Caudate nucleus (tissue), 63 donors: ENCODE measurements at places on chromosomes 1 and 21.

DNA sequence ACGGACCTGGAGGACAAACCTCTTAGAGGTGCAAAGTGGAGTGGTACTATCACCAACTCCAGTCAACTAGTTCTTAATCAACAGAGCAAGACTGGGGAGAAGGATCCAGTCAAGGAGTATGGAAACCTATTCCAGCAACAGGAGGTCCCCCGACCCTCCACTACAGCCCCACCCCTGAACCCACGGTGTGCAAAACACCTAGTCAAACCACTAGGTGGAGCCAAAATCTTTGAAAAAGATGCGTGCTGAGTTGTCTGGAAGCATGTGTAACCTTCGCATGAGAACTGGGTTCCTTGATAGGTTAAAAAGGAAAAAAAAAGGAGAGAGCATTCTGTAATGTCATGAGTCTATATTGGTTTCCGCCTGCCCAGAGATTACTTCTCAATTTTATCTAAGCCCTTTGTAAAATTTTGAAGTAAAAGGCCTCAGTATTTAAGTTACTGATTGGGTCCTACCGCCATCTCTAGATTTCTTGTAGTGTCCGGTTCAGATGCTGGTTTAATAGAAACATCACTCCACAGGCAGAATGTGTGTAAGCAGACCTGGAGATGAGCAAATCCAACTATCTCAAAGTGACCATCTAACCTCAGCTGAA is 81.9 kb upstream of the HAO2 start:
- no peak for DNase-seq

GRCh38 chr1:226487921-226488320 is 60.6 kb upstream of the STUM start:
- no peak for DNase-seq

DNA sequence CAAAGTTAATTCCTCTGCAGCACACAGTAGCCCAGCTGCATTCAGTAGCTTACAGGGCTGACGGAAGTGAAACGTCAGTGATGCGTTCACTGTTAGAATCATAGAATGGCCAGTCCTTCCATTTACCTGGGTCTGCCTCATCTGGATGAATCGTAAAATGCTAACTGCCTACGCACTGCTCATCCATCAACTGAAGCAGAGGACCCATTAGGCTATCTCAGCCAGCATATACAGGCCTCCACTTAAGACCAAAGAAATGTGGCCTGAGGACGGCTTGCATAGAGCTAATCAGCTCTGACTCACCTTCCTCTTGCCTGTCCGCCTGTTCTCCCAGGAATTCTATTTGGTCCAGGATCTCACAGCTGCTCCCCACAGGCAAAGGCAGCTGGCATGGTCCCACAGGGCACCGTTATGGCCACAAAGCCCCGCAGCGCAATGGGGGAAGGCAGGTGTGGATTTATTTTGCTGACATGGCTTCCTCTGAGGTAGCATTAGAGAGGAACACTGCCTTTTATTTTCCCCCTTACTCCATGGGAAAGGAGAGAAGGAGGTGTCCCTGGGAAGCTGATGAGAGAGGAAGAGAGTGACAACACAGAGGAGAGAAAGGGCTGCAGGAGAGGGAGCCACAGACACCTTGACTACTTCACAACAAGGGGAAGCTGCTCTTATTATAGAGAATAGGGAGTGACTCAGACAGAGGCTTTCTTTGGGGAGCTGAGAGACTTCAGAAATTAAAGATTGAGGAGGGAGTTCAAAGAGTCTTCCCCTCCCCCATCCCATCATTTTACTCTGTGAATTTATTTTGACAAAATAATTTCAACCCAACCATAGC is 177.6 kb downstream of the HHIPL2 start:
- no peak for DNase-seq

GRCh38 chr1:31064718-31065309 is 703 bp downstream of the PUM1 start:
- peak; percentile 79 for DNase-seq

DNA sequence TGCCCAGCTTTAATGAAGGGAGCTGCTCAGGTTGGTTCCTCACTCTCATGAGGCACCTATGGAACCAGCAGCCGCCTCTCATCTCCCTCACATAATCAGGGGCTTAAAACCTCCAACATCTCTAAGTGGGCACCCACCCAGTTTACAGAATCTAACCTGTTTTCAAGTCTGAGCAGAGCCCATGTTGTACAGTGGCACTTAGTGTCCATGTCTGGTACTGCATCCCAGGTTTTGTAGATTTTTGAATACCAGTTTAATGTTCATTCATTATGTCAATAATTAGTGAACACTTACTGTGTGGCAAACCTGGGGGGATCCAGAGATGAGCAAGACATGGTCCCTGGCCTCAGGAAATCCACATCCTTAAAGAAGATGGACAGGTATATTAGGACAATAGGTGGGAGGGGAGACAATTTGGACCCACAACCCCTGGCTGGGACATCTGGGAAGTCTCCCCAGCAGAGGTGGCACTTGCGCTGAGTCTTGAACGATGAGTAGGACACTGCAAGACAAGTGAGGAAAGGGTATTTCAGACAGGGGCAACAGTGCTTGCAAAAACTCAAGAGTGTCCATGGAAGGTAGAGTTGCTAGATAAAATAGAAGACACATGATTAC is 83.3 kb downstream of the LACTBL1 start:
- no peak for DNase-seq

DNA sequence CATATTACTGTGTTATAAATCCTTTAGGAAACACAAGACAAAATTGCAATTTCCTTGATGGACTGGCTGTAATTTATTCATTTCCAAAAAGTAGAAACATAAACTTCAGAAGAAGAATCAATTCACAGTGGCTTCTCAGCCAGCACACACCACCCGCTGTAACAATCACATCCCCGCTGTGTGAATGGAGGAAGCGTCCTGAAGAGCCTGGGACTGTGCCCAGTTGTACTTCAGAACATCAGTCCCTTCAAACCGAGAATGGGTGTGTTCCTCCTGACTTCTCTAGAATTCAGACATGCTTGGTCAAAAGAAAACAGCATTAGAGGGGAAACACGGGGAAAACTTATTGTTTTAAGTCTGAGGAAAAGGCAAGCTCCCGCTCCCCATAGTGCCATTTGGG is 28.8 kb upstream of the CD84 start:
- no peak for DNase-seq

GRCh38 chr1:242197907-242198820 is 199.3 kb upstream of the MAP1LC3C start:
- DNase-seq: no peak

- no peak for DNase-seq
Observed at GRCh38 chr21:15624646-15625045, 105.1 kb upstream of the USP25 start.

GRCh38 chr1:73556270-73556669 is 641.7 kb downstream of the LRRIQ3 start:
- DNase-seq: no peak

DNA sequence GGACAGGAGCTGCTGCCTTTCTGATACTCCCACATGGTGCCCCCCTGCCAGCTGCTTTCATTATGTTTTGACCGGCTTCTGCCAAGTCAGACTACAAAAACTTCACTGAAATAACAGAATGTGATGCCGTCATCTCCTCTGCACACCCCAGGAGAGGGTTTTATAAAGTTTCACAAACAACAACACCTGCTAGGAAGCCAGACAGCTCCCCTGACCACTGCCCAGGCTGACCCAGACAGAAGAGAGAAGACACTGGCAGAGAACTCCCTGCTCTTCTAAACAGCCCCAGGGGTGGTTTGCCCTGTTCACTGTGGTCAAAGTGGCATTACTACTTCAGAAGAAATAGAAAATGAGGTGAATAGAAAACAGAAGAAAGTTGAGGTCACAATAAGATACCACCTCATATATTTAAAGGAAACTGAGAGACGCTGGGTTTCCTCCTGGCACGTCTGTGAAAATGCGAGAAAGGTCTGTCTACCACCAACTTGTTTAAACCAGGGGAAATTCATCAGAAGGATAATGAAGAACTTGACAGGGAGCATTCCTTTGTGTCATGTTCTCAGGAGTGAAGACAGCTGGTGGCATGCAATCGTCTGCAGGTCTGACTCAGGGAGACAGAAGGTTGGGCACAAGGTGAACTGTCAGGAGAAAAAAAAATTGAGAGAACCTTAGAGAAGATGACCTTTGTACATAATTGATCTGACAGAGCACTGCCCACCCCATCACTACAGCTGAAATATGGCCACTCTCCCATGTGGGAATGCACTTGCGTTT is 119.0 kb upstream of the NFIA start:
- DNase-seq: no peak
